WTC11 (cell line): ENCODE measurements at places on chromosomes 7 and 10. TPM values are rescaled to one million over a fixed set of nuclear protein-coding genes. Genes with fewer than 3 reads are reported as not detected.

Gene HOXA2
- total RNA-seq: not detected in 3 replicates

Gene MRPL32
- 72.2 to 84.4 TPM (median 75.7 TPM) in 3 replicates for total RNA-seq

- no peak for DNase-seq
- no peaks in the 10 kb centered on the region for H3K27me3 ChIP-seq
- no peak overlapping the region for H3K4me3 ChIP-seq
- H3K27ac ChIP-seq: no peak overlapping the region
Measured at GRCh38 chr7:86558680-86559501, 84.8 kb upstream of the GRM3 start.

GRCh38 chr7:51235593-51236313 is 80.9 kb downstream of the COBL start:
- no peak overlapping the region for H3K4me3 ChIP-seq
- H3K27ac ChIP-seq: no peak overlapping the region
- H3K36me3 ChIP-seq: no peaks in the 10 kb centered on the region
- peaks cover 48% of the 10 kb centered on the region for H3K4me1 ChIP-seq

- no peak overlapping the region for H3K4me3 ChIP-seq
- peaks cover 6% of the 10 kb centered on the region; the same call in 1 of the 2 replicates for H3K4me1 ChIP-seq
- H3K27me3 ChIP-seq: no peaks in the 10 kb centered on the region
- no peak for DNase-seq
- no peaks in the 10 kb centered on the region for H3K36me3 ChIP-seq
Measured at GRCh38 chr10:103789771-103790201, 65.6 kb downstream of the SH3PXD2A start.

- no peak overlapping the region for H3K4me3 ChIP-seq
- H3K36me3 ChIP-seq: peaks cover 3% of the 10 kb centered on the region
- peaks cover 7% of the 10 kb centered on the region for H3K27me3 ChIP-seq
- H3K4me1 ChIP-seq: peaks cover 11% of the 10 kb centered on the region
- no peak for DNase-seq
- H3K27ac ChIP-seq: no peak overlapping the region
Measured at GRCh38 chr10:119292968-119293760, 85.8 kb downstream of the GRK5 start.

- peak overlapping the region; percentile 56 for H3K4me3 ChIP-seq
- H3K27ac ChIP-seq: peak overlapping the region; percentile 76; the same call in 1 of the 2 replicates
- H3K27me3 ChIP-seq: peaks cover under 1% of the 10 kb centered on the region; the same call in 1 of the 2 replicates
- no peaks in the 10 kb centered on the region for H3K36me3 ChIP-seq
Measured at GRCh38 chr10:112279433-112279832, 3.8 kb upstream of the TECTB start.

GRCh38 chr10:120336911-120337540 is 120.0 kb upstream of the PLPP4 start:
- DNase-seq: peak; percentile 78
- H3K27ac ChIP-seq: no peak overlapping the region
- H3K36me3 ChIP-seq: 0 out of 2 replicates have a peak, but pooled peaks cover 3% of the 10 kb centered on the region
- peaks cover 13% of the 10 kb centered on the region for H3K4me1 ChIP-seq
- no peak overlapping the region for H3K4me3 ChIP-seq

DNA sequence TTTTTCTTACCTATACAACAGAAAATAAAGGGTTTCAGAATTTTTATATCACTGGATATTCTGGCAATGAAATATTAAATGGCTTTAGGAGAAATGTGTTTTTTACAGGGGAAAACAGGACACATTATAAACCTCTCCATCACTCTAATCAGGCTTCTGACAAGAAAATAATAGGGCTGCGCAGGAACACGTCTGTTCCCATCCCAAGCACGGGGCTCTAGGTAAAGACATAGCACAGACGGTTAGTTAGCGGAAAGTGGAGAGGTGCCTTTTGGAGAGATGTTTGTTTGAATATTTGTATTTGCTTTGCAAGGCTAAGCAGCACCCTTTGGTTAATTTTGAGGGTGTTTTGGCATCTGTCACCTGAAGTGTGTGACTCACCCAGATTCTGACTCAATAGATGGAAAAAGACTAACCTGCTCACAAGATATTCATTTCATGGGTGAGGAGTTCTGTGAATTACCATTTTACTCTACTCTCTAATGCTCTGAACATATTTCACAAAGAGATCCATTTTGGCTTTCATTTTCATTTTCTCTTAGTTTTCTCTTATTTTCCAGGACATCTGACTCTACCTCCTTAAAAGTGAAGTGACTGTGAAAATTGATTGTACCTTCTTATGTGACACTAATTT is 174.5 kb upstream of the AKR1E2 start:
- H3K4me3 ChIP-seq: no peak overlapping the region
- H3K4me1 ChIP-seq: peaks cover 22% of the 10 kb centered on the region
- no peak for DNase-seq
- no peak overlapping the region for H3K27ac ChIP-seq
- H3K27me3 ChIP-seq: peaks cover 12% of the 10 kb centered on the region
- H3K36me3 ChIP-seq: no peaks in the 10 kb centered on the region
